ENCODE measurements at places on chromosomes 13 and 19.

DNA sequence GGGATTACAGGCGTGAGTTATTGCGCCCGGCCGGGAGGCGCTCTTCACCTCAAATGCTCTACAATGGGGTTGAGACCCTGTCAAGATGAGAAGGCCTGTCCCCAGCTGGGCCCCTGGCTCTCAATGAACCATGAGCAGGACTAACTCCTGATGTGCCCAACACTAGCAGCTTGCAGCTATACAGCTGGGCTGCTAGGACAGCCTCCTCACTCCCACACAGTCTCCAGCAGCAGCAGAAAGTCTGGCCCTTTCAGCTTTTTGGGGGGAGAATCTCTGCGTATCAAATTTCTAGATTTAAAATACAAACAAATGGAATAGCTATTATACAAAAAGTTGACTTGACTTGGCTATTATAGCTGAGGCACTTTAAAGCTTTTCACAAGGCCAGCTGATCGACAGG lies 30.2 kb downstream of the TMTC4 start:
- no peak for DNase-seq

DNA sequence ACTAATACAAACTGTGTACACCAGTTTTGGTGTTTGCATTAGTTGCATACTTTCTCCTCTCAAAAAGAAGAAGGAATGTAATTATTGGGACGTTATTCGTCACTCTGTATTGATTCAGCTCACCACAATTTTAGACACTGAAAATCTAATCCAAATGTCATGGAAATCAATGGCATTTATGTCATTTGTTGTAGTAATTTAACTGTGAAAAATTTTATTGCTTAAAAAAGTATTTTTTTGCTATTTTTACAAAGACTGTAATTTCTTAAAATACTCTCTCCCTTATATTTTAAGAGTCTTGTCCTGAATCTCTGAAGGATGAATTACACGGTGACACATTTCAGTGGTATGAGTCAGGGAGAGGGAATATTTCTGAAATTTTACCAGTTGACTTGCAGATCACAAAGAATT lies 2117.6 kb downstream of the PCDH9 start:
- DNase-seq = no peak

GRCh38 chr19:54188215-54188871 lies 1.0 kb downstream of the MBOAT7 start:
- no peak for DNase-seq

DNA sequence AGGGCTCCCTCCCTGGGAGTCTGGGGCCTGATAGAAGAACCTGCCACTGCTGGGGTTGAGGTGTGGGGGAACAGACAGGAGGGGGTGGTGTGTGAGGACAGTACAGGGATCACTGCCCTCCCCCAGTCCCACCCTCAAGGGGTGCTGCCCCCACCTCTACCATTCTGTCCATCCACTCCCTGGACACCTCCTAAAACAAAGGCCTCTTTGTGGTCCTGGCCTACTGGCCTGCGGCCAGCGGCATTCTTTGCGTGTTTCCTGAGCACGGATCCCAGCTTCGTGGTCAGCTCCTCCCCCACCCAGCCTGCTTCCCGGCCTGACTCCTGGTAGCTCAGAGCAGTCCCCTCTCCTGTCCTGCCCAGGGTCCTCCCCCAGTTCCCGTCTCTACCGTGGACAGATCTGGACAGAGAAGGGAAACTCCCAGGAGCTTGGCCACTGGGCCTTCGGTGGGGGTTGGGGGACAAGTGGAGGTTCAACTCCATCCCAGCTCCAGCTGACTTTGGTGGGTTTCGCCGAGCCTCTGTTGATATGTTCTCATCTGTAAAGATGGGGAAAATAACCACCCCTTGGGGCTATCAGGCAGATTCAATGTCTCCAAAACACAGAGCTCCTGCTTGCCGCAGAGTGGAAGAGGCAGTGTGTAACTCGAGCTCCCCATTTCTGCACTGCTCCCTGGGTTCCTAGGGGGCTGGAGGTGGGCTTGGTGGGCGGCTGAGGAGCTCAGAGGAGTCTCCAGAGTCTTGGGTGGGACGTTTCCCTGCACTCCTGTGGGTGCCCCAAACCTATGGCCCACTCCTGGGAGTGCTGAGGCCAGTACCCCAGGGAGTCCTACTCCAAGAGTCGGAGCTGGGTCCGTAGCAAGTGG lies 48.7 kb downstream of the LYL1 start:
- peak; percentile 85 for DNase-seq

DNA sequence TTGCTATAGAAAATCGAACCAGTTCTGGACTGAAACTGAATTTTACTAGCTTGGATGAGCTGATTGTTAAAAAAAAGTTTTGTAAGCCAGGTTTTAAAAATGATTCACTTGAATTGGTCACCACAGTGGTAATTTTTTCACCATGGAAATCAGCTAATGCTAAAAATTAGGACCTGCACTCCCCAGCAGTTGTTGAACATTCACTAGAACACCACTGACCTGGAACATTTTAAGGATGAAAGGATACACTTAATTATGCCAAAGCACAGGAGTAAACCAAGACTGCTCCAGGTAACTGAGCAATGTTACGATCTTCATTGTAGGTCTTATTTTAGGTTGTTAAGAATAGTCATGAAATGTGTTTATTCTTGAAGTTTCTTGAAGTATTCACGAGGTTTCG lies 1342.6 kb upstream of the SPRY2 start:
- DNase-seq = no peak

- no peak for DNase-seq
Observed at GRCh38 chr19:2274931-2275535, 6.9 kb downstream of the PEAK3 start.

- DNase-seq = no peak
Observed at GRCh38 chr19:8611877-8612806, 1.6 kb upstream of the ADAMTS10 start.

GRCh38 chr13:27622102-27622820 lies 569 bp downstream of the POLR1D start:
- no peak for DNase-seq

DNA sequence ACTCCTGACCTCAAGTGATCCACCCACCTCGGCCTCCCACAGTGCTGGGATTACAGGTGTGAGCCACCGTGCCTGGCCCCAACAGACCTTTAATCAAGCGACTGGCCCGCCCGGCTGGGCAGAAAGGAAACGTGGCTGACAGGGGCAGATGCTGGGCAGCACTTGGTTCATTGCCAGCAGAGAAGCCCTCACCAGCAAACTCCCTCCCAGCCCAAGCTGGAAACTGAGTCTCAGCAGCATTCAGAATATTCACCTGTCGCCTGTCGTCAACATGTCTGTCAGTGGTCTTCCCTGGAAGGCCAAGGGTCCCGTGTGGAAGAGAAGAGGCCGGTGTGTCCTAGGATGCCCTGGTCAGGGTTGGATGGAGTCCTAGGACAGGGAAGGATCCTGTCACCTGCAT lies 245.0 kb downstream of the TEX29 start:
- DNase-seq = no peak

DNA sequence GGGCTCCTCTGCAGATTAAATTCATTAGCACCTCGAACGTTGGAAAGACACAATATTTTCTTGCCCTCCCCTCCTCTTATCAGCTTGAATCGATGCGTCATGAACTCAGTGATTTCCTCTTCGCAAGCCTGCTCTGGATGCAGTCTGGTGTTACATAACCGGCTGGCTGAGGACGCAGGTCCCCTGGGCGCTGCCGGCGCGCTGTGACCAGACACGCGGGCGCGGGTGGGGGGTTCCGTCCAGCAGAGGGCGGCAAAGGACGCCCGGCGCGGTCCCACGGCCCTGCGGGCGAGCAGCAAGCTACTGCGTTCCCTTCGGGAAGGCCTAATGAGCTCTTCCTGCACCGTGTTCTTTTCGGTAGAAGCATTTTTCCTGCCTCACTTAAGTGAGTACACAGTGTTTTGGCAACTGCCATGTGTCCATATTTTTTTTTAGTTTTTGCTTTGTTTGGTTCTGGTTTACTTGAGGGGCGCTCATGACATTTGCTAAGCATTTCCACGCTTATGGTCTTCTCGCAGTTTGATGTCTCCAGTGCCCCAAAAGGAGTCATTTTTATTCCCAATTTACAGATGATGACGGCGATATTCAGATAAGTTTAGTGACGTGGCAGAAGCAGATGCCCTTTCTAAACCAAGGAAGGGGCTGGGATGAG lies 112.2 kb upstream of the MBNL2 start:
- peak; percentile 79 for DNase-seq

DNA sequence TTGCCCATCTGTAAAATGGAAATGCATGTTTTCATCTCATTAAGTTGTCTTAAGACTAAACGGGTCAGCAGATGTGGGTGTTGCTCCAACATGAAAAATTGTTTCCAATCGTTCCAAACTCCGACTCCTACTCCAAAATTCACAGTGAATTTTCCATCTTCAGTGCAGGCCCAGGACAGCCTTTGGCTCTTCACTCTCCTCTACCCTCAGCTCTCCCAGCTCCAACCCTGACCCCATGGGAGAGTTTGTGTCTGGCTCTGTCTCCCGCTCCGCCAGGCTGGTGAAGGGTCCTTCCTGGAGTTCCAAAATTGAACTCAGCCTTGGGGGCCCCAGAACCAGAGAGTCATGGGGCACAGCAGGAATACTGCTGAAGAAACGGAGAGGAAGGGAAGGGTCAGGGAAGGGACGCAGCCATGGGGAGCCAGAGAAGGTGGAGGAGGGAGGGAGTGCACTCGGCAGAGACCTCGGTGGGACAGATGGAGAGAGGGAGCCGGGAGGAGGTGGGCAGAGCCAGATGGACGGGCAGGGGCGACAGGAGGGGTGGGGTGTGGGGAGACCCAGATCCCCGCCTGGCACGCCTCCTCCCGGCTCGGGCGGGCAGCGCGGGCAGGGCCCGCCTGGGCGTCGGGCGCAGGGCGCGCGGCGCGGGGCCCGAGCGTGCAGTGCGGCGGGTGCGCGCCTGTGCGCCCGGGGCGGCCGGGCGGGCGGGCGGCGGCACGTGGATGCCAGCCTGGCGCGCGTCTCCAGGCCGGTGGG lies 45.6 kb downstream of the CELF5 start:
- DNase-seq = no peak

GRCh38 chr13:36108342-36108741 lies 22.8 kb downstream of the DCLK1 start:
- no peak for DNase-seq

GRCh38 chr13:90402613-90403012 lies 944.9 kb upstream of the MIR17HG start:
- no peak for DNase-seq

GRCh38 chr19:29690842-29691241 lies 24.2 kb downstream of the C19orf12 start:
- DNase-seq = no peak

GRCh38 chr19:33734913-33735312 lies 61.8 kb upstream of the KCTD15 start:
- no peak for DNase-seq

DNA sequence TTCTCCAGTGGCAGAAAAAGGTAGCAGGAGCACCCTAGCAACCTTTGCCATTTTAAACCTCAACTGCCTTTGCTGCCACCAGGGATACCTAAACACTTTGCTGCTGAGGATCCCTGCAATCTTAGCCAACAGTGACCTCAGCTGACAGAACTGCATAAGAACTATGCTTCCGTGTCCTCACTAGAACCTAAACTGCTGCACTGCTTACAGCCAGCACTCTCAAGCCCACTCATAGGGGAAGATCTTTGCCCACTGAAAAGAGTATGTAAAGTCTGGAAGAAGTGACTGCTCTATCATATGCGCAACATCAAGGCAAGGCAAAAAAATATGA lies 270.0 kb upstream of the PCDH20 start:
- no peak for DNase-seq

DNA sequence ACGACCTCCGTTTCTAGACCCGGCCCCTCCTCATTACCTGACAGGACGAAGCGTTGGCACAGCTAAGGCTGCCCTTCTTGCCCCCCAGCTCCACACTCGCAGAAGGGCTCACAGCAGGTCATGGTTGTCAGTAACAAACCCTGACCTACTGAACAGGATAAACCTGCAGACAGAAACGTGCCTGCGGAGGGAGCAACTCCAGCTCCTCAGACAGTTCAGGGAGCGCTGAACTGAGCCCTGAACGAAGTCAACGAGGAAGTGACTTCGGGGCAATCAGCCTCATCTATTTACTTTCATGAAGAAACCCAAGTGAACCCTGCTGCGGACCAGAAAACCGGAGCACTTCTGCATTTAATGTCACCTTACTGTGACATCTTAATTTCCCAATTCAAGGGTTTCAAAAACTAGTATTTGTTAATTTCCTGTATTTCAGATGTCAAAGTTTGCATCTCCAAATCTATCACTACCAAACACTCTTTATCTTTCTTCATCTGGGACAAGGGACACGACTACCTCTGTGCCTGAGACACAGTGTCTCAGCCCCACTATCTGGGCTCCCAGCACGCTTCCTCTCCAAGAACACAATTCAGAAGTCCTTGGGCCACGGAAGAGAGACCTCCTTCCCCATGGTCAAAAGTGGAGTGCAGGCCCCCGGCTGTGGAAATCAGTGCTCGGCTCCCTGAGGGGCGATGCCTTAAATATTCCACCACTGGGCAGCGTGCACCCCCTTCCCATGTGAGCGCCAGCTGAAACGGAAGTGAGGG lies 40.2 kb downstream of the CARS2 start:
- no peak for DNase-seq

GRCh38 chr19:6288737-6289136 lies 9.0 kb upstream of the MLLT1 start:
- no peak for DNase-seq

DNA sequence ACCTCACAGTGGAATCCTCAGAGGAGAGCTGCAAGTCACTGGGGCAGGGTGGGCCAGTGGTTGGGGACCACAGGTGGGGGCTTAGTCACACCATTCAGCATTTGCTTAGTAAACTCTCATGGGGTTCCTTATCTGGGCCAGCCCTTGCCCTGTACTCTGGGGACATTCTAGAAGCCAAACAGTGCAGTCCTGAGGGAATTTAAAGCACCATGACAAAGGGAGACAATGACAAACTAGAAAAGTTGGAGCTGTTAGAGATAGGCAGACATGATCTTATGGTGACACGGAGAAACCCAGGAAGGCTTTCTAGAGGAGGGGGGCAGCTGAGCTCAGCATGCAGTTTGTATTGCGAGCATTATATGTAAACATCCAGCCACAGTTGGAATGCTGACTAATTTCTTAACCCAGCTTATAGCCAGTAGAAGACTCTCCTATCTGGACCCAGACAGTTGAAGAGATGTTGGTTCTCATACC lies 87.6 kb downstream of the ZNF429 start:
- no peak for DNase-seq

DNA sequence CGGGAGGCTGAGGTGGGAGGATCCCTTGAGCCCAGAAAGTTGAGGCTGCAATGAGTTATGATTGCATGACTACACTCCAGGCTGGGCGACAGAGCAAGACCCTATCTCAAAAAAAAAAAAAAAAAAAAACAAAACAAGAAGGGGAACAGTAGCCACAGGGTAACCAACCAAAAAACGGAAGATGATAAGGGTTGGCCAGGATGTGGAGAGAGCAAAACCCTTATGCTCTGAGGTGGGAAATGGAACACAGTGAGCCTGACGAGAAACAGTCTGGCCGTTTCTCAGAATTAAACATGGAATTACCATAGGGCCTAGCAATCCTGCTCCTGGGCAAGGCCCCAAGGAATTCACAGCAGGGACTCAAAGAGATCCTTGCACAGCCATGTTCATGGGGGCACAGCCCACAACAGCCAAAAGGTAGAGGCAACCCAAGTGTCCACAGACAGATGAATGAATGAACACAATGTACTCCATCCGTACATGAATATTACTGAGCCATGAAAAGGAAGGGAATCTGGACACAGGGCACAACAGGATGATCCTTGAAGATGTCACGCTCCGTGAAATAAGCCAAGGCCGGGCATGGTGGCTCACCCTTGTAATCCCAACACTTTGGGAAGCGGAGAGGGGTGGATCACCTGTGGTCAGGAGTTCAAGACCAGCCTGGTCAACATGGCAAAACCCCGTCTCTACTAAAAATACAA lies 11.3 kb downstream of the NMRK2 start:
- DNase-seq = no peak
